Esophagus squamous epithelium (tissue), 5 donors: ENCODE measurements at places on chromosomes 11 and 22.
A peak's percentile ranks its signal among the peaks of the same experiment; 100 is the strongest.

GRCh38 chr11:4636962-4637661 is at the start of gene OR51D1:
Gene OR51D1, plus strand, starts transcription at chr11:4637477. Its CDS starts 2,314 bp downstream, at chr11:4639791.
- DNase-seq, result no peak

DNA sequence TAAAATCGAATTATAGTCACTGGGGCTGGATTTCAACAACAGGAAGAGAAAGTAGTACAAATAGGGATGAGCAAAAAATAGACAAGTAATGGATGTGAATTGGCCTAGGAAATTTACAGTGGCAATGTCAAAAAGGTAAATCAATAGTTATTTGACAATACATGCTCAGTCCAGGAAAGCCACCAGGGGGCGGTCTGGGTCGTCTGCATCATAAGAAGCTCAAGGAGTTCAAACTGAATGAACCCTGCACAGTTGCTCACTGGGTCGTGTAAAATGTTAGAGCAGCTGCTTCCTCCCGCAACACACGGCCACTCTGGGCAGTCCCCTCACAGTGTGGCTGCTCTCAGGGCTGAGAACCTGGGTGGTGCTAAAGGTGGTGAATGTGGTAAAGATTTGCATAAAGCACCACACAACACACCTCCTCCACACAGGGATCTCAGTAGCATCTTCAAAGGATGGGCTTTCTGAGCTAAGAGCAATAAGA is 85.9 kb downstream of the ZNF280B start:
- peak; percentile 40 for DNase-seq

DNA sequence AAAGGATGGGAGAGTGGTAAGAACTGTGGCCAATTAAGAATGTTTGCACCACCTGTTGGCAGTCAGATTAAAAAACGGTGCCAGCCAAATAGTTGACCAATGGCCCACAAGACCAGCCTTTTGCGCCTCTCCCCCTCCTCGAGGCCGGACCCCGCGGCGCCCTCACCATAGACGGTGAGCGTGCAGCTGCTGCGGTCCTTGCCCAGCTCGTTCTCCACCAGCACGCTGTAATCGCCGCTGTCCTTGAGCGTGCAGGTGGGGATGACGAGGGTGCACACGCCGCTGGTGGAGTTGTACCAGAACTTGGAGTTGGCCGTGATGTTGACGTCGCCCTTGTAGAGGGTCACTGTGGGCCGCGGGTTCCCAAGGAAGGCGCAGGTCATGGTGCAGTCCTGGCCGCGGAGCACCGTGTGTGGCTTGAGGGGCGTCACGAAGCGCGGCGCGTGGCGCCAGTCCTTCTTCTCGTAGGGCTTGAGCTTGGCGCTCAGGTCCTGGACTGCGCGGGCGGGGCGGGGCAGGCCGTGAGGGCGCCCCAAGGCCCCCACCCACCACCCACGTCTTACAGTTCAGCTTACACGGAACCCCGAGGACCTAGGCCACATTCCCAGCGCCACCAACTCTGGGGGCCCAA is 7.2 kb downstream of the TMEM86A start:
- no peak for DNase-seq

DNA sequence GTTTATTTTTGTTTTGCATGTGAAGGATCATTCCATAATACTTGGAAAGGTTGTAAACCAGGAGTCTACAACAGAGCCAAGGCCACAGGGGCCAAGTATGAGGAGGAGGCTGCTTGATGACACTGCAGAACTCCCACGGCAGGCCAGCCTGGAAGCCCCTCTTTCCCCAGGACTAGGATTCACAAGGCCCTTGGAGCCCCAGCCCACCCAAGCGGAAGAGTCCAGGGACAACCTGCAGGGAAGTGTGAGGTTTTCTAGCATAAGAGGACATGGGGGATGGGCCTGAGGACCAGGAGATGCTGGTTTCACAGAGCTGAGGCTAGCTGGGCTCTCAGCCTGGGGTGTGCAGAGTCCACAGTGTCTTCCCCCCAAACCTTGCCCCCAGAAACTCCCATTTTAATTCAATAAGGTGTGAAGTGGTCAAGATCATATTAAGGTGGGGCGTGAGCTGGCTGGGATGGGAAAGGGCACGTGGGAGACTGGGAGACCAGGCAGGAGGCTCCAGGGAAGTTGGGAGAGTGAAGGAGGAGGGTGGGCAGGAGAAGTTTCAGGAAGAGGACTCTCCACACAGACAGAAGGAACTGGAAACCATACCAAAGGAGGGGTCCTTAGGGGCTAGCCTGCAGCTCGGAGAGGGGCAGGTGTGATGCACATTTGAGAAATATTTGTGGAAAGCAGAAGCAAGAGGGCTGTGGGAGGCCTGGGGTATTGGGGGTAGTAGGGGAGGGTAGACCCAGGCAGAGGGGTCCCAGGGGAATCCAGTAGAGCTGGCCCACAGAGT is 12.4 kb downstream of the GNAZ start:
- DNase-seq, result no peak

GRCh38 chr11:2989551-2989950 is 2.6 kb downstream of the NAP1L4 start:
- no peak for DNase-seq

- no peak for DNase-seq
Observed at GRCh38 chr11:88478136-88478815, 140.7 kb upstream of the CTSC start.

DNA sequence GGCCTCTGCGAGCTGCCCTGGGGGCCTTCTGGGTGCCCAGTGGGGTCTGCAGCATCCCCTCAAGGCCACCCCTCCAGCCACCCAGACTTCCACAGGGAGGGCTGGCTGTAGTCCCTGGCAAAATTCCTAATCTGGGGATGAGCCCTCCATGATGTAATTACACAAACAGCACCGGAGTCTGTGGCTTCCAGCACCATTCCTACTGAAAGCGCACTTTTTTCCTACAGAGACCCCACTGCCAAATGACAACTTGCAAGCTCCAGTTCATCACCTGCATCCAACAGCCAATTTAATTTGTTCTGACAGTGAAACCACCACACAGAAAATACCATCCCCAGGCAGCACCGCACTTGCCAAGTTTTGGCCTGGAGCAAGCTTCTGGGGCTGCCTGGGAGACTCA is 70.4 kb downstream of the TRMU start:
- no peak for DNase-seq

DNA sequence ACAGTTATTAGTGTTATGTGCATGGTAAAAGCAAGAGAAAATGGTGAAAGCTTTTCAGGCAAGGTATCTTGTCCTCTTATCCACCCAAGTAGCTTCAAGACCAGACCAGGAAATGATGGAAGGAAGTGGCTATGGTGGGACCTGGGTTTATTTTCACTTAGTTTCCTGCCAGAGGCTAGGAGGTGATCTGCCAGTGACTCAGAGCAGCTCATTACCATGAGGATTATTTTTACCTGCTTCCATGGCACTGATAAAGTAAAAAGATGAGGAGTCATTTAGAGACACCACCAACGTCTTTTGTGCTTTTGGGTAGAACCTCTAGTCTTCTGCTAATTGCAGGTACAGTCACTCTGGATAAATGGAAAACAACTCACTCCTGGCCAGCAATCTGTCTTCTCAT is 339.9 kb upstream of the KIRREL3 start:
- DNase-seq, result no peak

DNA sequence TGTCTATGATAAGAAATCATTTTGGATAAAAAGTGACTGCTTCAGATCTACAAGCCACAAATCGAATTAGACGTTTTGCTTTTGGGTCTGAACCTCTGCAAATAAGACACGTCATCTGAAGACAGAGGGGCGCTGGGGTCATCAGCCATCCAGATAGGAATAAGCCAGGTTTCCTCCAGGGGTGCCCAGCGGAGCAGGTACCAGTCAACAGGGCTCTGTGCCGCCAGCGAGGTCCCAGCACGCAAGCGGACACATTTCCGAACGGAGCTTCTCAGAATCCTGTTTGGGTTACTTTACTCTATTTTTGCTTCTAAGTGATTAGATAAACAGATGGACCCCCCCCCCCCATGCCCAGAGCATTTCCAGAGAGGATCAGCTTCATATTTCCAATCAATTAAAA is 873.8 kb downstream of the BRD1 start:
- DNase-seq, result no peak

GRCh38 chr22:40107851-40108378 is 69.8 kb upstream of the TNRC6B start:
- no peak for DNase-seq

- DNase-seq, result no peak
Observed at GRCh38 chr11:47183969-47184368, 2.3 kb downstream of the PACSIN3 start.

GRCh38 chr22:39898997-39899396 is 1.9 kb upstream of the GRAP2 start:
- no peak for DNase-seq

GRCh38 chr11:90243534-90243933 is 20.7 kb upstream of the CHORDC1 start:
- no peak for DNase-seq

- DNase-seq, result no peak
Observed at GRCh38 chr22:35204807-35205775, 52.2 kb upstream of the HMGXB4 start.

DNA sequence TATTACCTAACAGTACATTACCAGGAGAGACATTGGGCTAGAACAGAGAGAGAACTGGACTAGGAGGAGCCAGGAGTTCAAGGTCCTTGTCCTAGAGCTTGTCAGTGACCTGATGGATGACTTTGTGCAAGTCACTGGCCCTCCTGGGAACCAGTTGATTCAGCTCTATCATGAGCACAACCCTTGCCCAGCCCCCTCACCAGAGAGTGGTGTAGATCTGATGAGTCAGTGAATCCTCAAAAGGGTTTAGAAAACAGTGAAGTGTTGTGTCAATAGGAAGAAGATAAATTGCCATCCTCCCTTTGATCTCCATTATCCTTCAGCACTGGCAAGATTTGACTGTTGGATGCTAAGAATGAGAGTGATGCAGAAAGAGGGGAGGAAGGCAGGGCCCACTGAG is 24.3 kb downstream of the NEU3 start:
- DNase-seq, result no peak

DNA sequence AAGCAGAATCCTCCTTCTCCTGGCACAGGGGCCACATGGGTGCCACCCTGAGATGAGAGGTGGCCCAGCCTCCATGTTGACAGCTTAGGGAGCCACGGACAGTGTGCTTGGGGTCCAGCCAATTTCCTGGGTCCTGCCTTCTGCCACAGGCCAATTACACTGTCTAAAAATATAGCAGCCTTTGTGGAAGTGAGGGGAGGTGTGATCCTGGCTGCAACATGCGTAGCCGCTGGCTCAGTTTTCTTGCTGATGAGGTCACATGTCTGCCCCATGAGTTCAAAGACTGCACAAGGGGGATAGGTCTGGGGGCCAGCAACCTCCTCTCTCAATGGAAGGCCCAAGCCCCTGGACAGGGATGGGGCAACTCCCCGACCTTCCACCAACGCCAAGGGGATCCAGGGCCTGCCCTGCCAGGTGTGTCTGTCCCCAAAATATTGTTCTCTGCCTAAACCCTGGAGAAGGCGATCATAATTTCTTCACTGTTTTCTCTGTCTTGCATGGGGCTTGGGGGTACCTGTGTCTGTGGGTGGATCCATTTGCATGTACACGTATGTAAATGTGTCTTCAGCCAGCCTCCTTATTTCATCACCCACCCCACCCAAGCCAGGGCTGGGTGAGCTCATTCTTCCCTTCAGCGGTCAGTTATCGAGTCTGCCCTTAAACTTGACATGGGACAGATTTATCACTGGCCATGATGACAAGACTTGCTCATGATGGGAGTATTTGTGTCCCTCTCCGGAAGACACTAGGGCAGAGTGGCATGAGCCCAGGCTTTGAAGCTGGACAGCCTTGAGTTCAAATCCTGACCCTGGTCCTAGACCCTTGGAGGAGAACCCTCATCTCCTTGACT is 59.4 kb downstream of the OTOG start:
- no peak for DNase-seq

GRCh38 chr11:36945384-36945783 is 347.3 kb upstream of the RAG2 start:
- no peak for DNase-seq
